K562 (cell line): ENCODE measurements at places on chromosomes 2 and 18. TPM values are rescaled to one million over a fixed set of nuclear protein-coding genes. Genes with fewer than 3 reads are reported as not detected.

GRCh38 chr18:66156946-66157687 is 406.3 kb downstream of the CDH7 start:
- no peak for DNase-seq

GRCh38 chr2:20476950-20477349 is 30.1 kb downstream of the RHOB start:
- no peak for DNase-seq

Gene WNT10A
- total RNA-seq: not detected in 2 replicates

DNA sequence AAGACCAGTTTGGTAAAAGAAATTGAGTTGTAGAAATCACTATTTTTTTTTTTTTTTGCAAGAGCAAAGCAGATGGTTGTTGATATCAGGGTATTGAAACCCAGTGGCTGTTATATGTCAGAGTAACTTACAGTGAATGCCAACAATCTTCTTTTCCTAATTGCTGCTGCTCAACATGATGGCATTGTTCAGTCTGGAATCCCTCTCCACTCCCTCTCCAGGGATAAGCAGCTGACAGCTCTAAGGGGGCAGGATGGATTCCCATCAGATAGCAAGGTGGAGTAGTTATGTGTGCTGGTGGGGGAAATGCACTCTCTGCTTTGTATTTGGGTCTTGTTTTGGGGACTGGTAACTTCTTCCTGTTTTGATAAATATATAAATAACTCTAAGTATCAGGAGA is 200.0 kb downstream of the PIK3C3 start:
- DNase-seq: no peak

GRCh38 chr2:198144660-198145059 is 340.3 kb downstream of the PLCL1 start:
- no peak for DNase-seq

GRCh38 chr2:104856086-104856972 is 2.4 kb downstream of the POU3F3 start:
- no peak for DNase-seq
